ENCODE measurements at places on chromosomes 1 and 21.

- DNase-seq, result no peak
These were observed 141.8 kb upstream of the PBX1 start for GRCh38 chr1:164417016-164417704.

DNA sequence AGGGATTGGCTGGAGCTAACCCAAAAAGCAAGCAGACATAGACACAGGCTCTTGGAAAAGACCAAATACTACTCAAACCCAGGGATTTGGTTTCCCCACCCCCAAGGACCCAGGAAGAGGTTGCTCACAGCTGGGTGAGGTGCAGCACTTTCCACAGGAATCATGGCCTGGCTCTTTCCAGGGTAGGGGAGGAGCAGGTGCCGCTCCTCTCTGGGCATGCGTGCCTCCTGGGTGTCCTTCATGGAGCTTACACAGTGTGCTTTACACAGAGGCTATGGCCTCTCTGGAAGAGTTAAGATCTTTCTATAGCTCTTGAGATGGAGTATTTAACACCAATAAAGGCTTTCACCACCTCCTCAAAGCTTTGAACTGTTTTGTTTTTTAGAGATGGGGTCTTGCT is 88.3 kb downstream of the CD58 start:
- DNase-seq, result no peak

DNA sequence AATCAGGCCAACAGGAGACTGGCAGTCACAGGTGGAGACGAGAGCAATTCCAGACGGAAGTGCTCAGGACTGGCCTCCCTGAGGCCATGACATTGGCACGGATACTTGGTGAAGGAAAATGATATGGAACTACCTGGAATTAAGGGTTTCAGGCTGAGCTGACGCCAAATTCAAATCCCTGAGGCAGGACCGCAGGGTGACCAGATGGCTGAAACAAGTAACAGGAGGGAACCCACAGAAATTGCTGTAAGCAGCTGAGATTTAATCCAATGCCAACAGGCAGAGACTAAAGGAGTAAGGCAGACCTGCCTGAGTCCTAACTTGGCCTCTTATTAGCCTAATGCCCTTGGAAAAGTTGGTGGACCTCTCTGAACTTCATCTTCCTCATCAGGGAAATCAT is 76.2 kb downstream of the ERG start:
- no peak for DNase-seq

DNA sequence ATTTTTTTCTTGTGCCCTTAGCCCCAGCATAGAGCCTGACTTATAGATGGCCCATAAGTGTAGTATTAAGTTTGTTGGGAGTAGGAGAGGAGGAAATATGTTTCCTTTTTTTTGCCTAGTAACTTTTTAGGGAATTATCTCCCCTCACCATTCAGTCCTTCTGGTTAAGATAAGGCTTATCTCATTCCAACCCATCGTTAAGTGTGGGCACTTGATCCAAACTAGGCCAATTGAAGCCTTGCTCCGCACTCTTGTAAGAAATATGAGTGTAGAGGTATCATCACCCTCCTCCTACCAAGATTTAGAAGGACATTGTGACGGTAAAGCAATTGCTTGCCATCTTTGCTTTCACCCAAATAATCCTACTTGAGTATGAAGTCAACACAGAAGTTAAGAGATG is 8.8 kb upstream of the FGGY start:
- no peak for DNase-seq

DNA sequence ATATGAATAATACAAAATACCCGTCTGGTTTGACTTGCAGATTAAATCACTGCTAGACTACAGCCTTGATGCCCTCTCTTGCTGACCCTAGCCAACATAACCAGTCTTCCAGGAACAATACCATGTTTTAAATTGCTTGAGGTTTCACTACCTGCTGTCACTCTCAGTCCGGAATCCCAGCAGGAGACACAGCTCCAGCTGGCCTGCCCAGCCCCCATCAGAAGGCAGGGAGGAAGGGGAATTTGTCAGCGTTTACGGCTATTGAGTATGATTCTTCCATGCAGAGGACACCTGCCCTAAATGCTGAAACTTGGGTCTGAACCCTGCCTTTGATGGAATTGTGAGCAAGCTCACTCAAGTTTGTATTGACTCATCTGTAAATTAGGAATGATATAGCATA is 33.0 kb downstream of the ZNF496 start:
- DNase-seq, result no peak

DNA sequence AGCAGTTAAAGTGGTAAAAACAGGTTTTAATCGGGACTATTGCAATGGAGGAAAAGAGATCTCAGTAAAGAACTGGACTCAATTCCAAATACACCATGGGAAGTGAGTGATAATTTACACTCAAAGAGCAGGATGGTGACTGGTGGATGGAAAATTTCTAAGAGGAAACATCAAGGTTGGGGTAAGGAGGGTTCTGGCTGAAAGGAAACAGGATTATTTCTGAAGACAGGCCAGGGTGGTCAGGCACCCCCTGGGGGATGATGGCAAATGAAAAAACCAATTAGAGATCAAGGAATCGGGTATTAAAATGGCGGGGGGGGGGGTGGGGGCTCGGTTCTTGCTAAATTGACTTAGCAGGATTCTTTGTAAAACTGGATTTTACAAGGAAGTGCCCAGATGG is 12.3 kb upstream of the HSD11B1 start:
- peak; percentile 38 for DNase-seq

- DNase-seq, result peak; percentile 59
These were observed 3.9 kb downstream of the RCC1 start for GRCh38 chr1:28509705-28510272.

DNA sequence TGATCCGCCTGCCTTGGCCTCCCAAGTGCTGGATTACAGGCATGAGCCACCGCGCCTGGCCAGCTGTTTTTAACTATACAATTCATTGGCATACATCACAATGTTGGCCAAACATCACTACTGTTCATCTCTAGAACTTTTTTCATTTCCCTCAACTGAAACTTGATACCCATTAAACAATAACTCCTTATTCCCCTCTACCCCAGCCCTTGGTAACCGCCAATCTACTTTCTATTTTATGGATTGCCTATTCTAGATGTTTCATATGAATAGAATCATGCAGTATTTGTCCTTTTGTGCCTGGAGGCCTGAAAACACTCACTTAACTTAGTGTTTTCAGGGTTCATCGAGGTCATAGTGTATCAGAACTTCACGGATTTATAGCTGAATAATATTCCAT is 16.2 kb downstream of the BTF3L4 start:
- no peak for DNase-seq

- DNase-seq, result no peak
These were observed 114.6 kb downstream of the MRPS6 start for GRCh38 chr21:34187935-34188334.

GRCh38 chr1:20115479-20115878 is 3.9 kb downstream of the PLA2G2D start:
- no peak for DNase-seq

- DNase-seq, result no peak
These were observed 42.8 kb downstream of the MRPL39 start for GRCh38 chr21:25564349-25564948.

DNA sequence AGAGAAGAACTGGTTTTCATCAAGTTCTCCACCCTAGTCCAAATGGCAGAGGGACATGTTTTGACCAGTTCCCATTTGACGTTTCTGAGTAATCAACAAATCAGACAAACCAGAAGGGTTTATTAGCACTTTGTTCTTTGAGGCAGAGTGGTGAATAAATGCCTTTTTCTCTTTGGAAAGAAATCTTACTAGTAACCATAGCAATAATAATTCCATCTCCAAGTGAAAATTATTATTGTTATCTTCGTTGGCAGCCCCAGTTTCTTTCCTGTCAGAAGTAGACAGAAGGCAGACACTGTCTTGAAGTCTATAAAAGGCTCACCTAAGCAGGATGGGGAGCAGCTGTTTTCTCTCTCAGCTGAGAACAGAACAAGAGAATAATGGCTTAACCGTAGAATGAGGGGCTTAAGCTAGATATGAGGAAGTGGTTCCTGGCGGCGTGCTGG is 391.6 kb downstream of the PBX1 start:
- no peak for DNase-seq

GRCh38 chr1:107821340-107821739 is 143.6 kb downstream of the VAV3 start:
- DNase-seq, result no peak

GRCh38 chr1:161747801-161748200 is 1.8 kb upstream of the DUSP12 start:
- no peak for DNase-seq

GRCh38 chr1:22383526-22384294 is 67.9 kb upstream of the ZBTB40 start:
- DNase-seq, result no peak

- DNase-seq, result no peak
These were observed 2.3 kb upstream of the JAM2 start for GRCh38 chr21:25636727-25637126.

DNA sequence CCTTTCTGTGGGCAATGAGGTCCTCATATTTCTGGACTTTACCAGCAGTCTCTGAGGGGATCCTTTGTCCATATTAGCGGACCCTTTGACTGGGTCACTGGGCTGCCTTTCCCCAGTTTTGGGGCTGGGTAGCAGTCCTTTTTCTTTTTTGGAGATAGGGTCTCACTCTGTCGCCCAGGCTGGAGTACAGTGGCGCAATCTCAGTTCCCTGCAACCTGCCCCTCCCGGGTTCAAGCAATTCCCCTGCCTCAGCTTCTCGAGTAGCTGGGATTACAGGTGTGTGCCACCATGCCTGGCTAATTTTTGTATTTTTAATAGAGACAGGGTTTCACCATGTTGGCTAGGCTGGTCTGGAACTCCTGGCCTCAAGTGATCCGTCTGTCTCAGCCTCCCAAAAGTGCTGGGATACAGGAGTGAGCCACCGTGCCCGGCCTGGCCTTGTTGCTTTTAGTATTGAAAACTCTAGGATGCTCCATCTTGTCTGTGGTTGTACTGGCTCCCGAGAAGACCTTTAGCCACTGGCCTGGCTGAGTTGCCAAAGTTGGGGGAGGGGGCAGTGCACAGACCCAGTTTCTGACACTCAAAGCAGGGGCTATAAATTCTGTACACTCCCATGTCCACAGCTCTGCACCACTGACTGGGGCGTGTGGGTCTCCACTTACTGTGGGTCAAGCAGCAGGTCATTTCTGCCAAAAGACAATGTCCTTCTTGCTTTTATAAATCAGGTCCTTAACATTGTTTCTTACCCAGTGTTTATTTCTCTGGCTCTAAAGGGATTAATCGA is 33.1 kb downstream of the MAN1C1 start:
- DNase-seq, result no peak

DNA sequence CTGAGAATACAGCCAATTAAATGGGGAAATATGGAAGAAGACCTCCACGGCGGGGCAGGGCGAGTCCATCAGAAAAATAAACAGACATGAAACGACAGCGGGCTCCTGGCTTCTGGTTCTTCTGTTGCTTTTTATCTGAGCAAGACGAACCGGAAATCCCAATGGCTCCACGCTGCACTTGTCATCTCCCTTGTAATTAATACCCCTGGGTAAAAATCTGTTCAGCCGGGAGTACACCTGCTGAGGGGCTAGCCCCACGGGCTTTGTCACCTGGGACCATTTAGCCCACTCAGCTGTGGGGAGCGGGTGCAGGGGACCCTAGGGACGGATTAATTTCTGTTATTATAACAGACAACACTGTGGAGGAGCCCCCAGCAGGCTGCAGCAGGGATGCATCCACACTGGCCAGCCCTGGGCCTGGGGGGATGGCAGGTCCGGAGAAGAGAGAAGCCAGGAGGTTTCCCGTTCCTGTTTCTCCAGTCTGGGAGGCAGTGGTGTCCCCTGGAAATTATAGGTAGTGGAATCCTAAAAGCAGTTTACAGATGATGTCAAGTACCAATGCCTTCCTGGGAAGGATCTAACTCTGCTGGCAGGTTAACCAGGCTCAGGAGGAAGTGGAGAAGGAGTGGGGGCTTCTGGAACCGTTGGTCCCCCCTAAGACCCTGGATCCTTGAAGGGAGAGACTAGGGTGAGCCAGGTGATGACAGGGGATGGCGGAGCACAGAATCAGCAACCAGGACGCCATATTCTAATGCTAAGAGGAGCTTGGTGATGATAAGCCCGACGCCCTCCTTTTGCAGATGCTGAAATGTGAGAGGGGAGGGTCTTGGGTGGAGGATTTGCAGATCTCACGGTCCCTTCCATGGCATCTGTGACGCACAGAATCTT is 566.1 kb downstream of the PTPRU start:
- no peak for DNase-seq

DNA sequence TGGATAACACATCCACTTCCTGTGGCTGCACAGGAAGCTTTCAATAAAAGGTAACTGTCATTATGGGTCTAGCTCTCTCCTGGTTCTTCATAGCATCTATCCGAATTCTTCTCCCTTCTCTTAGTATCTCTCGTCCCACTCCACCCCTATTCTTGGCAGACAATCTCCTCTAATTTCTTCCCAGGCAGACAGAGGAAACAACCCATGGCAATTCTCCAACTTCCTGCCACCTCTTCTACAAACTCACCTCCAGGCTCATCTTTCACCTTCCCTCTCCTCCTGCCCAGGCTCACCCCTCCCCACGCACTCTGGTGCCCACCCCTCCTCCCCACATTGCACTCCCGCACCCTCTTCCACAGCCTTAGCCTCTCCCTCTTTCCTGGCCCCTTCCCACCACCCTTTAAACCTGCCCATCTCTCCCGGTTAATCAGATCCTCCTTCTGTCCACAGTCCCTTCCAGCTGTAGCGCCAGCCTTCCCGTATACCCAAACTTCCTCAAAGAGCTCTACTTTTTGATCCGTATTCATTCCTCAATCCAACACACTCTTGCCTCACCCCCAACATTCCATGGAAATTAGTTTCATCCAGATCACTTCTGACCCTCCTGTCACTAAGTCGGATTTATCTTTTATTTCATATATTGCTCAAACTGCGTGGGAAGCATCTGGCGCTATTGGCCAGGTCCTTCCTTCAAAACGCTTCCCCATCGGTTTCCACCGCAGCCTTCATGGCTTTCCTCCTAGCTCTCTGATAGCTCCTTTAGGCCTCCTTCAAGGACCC is 25.9 kb downstream of the SHISA4 start:
- peak; percentile 52 for DNase-seq

DNA sequence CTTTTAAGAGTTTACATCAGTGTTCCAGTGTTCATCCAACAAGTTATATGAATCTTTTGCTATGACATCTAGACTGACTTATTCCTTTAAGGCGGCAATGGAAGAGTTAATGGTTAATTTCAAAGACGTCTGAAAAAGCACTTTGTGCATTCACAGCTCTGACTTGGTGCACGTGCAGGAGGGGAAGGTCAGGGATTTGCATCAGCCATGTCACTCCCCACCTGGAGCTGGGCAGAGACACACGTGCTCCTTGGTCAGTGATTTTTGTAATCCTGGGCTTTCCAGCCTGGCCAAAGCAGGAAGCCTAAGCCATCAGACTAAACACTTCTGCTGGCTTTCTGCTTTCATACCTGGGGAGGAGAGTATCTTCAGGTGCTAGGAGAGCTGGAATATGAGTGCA is 96.3 kb downstream of the ST3GAL3 start:
- DNase-seq, result no peak

Data from MCF 10A (cell line).